Left colon (tissue), 2 donors: ENCODE measurements at places on chromosomes 3 and 15. TPM values are rescaled to one million over a fixed set of nuclear protein-coding genes. Genes with fewer than 3 reads are reported as not detected.

DNA sequence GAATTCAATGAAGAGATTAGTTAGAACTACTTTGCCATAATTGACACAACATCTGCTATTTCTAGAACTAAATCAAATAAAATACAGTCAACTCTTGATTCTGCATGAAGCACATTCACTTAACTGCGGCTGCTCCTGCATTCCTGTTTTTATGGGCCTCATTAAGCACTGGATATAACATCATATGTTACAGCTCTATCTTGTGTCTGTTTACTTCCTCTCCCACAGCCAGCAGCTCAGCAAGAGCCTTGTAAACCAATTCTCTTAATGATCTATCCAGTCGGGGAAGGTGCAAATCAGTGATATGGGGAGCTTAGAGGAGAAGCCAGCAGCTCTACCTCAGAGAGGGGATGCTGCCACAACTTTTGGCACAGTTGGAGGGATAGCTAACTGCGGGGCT is 329.2 kb downstream of the ARRDC4 start:
- no peak for DNase-seq

Gene ARPIN
- 40.0 TPM for total RNA-seq

DNA sequence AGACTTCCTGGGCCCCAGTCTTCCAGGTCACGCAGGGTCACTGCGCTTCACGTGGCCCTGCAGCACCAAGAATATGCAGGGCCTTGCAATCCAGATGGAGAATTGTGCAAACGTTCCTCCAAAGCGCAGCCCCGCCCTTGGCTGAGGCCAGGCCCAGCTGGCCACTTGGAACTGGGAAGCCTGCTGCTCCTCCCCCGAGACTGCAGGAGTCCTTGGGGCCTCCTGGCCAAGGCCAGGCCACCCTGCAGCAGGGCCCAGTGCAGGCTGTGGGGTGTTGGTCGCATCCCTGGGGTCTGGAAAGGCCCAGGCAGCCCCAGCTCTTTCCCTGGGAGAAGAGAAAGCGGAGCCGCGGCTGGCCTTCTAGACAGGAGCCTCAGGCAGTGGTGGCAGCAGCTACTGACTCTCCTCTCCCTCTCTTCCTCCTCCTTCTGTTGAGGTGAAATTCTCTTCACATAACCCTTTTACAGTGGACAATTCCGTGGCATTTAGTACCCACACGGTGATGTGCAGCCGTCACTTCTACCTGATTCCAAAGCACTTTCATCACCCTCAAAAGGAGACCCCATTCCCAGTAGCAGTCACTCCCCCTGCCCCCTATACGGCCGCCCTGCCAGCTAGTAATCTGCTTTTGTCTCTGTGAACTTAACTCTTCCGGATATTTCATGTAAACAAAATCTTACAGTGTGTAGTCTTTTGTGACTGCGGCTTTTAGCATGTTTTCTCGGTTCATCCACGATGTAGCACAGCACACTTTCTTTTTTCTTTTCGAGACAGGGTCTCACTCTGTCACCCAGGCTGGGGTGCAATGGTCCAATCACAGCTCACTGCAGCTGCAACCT is 103.9 kb downstream of the TMEM266 start:
- DNase-seq: peak; percentile 64

DNA sequence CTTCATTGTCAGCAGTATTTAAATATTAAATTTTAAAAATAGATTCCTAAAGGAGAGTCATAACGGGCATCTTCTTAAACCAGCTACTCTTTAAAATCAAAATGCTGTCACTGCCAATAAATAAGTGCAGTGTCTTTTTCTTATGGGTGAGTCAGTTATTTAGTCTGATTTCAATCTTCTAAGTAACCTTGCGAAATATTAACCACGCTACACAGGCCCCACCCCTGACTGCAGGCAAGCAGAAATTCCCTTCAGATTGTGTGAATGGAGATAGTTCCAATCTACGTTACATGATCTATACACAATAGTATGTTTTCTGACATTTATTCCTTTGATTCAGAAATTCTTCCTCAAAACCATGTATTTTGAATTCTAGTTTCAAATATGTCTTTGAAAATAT is 141.5 kb downstream of the GADL1 start:
- peak; percentile 35 for DNase-seq

- DNase-seq: peak; percentile 60
Measured at GRCh38 chr3:27319847-27320526, 49.2 kb downstream of the NEK10 start.

DNA sequence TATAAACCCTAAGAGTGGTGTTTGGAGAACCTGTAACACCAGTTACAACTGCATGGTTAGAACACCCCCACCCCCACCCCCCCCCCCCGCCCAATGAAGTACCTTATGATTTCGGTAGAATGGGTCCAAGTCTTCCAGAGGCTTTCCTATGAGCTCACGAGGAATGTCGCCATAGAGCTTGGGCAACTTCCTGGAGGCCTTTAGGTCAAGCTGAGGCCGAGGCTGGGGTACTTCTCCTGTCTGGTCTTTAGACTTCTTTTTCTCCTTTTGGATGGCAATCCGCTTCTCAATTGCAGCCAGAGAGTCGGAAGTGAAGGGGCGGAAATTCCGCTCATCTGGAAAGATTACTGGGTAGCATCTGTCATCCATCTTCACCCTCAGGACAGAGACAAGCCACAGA is 101.8 kb downstream of the SCN11A start:
- no peak for DNase-seq

- DNase-seq: no peak
Measured at GRCh38 chr3:15436246-15436645, 8.8 kb downstream of the EAF1 start.

Gene LYSMD4
- 10.2 TPM for total RNA-seq

Gene ZNF662
- 7.7 TPM for total RNA-seq
